ENCODE measurements at places on chromosomes 13 and 19.
A peak's percentile ranks its signal among the peaks of the same experiment; 100 is the strongest.

DNA sequence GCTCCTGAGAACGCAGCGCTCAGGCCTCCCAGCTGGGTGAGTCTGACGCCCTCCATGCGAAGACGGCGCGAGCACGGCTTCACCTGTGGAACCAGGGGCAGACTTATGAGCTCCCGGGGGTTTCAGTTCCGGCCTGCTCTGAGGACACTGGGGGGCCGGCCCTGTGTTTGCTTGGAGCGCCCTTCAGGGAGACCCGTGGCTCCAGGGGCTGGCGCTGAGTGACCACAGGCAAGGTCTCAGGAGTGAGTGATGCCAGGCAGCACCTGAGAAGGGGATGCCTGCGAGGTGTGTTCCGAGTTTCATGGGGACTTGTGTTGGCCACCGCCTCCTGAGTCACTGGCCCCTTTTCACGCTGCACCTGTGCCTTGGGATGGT is 4.5 kb downstream of the MCF2L start:
- no peak for DNase-seq

GRCh38 chr13:27627380-27627779 is 5.7 kb downstream of the POLR1D start:
- no peak for DNase-seq

DNA sequence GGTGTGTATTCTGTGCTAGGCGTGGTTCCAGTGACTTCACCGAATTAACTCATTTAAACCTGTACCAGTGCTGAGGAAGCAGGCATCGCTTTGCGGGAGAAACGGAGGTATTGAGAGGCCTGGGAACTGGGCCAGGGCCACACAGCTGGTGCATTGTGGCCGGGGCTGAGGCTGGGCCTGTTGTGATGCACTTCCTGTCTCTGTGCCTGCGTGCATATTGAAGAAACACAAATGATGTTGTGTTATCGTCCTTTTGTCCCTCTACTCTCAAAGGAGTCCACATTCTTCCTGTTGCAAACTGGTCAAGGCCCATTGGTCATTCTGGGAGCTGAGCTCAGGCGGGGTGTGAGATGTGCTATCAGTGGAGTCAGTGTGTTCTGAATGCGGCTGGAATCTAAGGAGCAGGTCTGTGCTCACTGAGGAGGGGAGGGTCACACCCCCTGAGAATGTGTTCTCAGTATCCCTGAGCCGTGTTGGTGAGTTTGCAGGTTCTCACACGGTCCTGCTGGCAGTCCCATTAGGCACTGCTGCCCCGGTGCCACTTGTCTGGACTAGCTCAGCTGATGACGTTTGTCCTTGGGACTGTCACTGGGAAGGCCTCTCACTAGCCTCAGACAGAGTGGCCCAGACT is 62.1 kb downstream of the ARHGEF7 start:
- no peak for DNase-seq

DNA sequence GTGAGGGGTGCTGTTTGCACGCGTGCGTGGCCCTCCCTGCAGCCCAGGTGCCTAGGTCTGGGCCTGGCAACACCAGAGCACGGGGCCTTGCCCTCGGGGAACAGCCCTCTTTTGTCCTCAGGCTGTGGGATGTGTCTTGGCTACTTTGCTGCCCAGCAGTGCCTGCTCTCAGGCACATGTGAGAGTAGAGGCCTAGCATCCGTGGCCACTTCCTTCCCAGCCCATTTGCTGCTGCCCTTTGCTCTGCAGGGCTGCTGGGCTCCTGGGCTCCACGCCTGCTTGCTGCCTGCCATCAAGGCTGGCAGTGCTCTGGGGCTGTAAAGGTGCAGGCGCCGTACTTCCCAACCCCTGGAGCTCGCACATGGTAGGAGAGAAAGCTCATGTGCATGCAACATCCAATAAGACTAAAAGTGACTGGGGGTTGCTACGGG is 46.6 kb downstream of the CAPN12 start:
- no peak for DNase-seq

- no peak for DNase-seq
Measured at GRCh38 chr13:82291852-82292251, 1590.4 kb downstream of the SLITRK1 start.

DNA sequence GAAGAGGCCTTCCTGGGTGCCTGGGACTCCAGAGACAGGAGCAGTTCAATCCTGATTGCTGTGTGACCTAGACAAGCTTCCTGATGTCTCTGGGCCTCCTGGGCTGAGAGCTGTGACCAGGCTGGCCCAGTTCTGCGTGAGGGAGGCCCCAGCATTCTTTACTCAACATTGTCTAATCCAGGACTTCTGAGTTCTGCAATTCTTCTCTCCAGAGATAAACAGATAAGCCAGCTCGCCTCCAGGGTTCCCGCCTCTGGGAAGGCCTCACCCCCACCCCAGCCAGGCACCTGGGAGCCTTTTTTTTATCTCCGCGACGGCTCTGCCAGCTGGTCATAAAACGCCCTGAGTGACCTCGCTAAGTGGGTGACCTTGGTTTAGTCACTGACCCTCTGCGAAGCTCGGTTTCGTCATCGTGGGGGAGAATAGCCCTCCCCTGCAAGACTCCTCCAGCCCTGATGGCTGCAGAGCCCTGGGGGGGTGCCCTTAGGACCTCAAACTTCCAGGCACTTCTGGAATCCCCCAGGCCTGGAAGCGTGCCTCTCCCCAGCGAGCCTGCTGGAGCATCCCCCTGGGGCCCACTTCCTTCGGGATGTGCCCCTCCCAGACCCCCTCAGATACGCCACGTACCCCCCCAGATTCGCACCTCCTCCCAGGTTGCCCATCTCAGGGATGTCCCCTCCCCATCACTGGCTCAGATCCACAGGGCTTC is 1.9 kb downstream of the SULT2B1 start:
- peak; percentile 28 for DNase-seq

GRCh38 chr13:31441800-31442510 is 242.2 kb downstream of the B3GLCT start:
- DNase-seq: no peak

- no peak for DNase-seq
Measured at GRCh38 chr13:58300974-58301681, 669.6 kb downstream of the PCDH17 start.

- no peak for DNase-seq
Measured at GRCh38 chr13:105377452-105377851, 1158.0 kb downstream of the EFNB2 start.

Data from inflammatory macrophage treated with lipopolysaccharide for 1 hour (primary cell).